ENCODE measurements at places on chromosomes 2 and 18.

DNA sequence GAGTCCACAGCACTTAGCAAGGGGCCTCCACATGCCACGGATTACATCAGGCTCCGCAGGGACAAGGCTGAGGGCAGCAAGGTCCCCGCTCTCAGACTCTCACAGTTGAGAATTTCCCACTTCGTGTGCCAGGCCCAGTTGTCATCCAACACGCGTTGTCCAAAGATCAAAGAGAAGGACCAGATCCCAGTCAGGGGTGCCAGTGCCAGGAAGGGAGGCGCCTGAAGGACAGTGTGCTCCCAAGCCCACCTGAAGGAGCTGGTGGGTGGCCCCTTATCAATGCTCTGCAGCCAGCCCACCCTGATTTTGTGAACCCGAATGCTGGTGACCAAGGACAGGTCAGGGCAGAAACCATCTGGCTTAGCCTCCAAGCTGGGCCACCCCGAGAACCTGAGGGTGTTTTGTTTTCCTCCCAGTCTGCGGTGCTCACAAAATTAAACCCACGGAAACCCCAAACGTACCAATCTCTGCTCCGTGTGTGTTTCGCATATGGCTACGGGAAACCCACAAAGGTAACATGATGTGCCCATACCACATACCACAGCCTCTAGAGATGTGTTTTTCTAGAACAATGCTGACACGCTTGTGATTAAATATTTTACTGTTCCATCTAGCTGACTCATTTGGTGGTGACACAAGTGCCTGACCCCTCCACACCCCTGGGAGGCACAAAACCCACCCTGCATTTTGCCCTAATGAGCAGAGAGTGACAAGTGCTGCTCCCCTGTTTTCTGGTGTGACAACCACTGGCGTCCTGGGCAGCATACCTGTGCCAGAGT is 24.5 kb downstream of the CRACDL start:
- no peak for DNase-seq

- DNase-seq, result no peak
Measured at GRCh38 chr2:59389240-59389639, 1148.1 kb upstream of the FANCL start.

GRCh38 chr2:126750506-126750905 is 94.5 kb downstream of the GYPC start:
- DNase-seq, result no peak

GRCh38 chr18:58800582-58800981 is 64.1 kb upstream of the ZNF532 start:
- DNase-seq, result no peak

DNA sequence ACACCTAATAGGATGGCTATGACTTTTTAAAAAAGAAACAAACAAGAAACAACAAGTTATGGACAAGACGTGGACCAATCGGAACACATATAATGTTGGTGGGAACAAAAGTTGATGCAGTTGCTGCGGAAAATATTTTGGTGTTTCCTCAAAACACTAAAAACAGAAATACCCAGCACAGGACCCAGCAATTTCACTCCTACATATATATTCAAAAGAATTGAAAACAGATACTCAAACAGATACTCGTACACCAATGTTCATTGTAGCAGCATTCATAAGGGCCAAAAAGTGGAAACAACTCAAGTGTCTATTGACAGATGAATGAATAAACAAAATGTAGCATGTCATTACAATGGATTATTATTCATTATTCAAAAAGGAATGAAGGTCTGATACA is 12.1 kb downstream of the CCDC141 start:
- no peak for DNase-seq

DNA sequence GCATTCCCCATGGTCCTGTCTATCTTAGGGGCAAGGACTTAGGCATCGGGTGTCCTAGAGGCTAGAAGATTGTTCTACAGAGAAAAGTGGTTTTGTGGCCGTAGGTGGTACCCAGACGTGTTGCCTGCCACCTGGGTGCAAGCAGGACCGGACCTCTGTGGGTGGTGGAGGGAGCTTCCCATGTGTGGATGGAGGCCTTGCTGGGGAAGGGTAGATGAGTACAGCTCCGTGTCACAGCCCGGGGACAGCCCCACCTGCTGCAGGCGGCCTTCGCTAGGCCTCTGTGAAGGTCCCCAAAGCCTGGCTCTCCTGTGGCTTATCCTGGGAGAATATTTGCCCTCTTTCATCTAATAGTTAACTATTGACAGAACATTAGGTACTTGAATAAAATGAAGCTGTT is 25.3 kb downstream of the CTIF start:
- DNase-seq, result no peak

DNA sequence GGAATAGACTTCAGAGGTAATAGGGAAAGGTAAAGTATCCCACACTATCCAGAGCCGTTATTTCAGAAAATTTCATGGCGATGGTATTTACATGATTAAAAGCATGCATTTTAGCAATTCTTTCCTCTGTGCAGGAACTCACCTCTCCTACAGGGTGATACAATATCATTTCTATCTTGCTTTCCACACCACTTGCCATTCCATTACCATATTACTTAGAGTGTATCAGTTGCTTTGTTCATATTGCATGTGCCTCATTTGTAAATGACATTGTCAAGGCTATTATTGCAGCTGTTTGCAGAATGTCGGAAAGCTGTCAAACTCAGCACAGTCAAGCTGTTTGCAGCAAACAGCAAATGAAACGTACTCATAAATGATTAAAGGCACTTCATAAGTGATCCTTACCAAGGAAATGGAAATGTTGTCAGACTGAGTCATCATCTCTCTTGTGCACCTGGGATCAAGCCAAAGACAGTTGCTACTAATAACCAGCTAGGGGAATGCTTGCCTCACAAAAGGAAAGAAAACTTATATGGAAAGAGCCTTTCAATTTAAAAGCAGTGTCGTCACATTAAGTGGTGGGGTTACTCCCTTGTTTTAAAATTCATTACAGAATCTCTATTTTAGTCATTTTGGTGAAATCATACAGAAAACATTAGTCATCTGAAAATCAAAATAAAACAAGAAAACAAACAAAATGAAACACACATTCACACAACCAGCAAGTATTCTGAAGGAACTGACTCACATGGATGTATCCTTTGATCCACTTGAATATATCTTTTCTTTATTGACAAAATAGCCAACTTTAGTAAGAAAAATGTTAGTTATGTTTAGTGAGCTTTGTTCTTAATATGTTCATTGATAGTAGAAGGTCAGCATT is 1064.1 kb upstream of the CNTNAP5 start:
- DNase-seq, result no peak

- DNase-seq, result no peak
Measured at GRCh38 chr2:3257166-3257565, 120.5 kb downstream of the EIPR1 start.

- no peak for DNase-seq
Measured at GRCh38 chr2:97963079-97963406, 32.7 kb downstream of the TMEM131 start.

- no peak for DNase-seq
Measured at GRCh38 chr18:63147973-63148372, 171.6 kb downstream of the BCL2 start.

DNA sequence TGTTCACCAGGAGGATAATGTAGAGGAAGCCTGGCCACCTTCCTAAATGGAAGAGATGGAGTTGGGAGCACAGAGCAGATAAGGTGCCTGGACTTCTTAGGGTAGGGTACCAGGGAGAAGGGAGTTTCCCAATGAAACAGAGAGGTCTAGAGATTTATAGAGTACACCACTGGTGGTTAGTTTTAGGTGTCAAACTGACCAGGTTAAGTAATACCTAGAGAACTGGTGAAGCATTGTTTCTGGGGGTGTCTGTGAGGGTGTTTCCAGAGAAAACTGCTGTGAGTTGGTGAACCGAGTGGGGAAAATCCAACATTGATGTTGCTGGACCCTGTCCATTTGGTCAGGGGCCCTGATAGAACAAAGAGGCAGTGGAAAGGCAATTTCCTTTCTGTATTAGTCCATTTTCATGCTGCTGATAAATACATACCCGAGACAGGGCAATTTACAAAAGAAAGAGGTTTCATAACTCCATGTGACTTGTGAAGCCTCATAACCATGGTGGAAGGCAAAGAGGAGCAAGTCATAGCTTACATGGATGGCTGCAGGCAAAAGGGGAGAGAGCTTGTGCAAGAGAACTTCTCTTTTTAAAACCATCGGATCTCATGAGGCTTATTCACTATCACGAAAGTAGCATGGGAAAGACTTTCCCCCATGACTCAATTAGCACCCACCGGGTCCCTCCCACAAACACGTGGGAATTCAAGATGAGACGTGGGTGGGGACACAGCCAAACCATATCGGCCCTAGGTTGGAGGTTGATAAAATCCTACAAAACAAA is 260.8 kb downstream of the CBLN2 start:
- DNase-seq, result no peak

- no peak for DNase-seq
Measured at GRCh38 chr2:149716687-149717086, 129.1 kb upstream of the MMADHC start.

DNA sequence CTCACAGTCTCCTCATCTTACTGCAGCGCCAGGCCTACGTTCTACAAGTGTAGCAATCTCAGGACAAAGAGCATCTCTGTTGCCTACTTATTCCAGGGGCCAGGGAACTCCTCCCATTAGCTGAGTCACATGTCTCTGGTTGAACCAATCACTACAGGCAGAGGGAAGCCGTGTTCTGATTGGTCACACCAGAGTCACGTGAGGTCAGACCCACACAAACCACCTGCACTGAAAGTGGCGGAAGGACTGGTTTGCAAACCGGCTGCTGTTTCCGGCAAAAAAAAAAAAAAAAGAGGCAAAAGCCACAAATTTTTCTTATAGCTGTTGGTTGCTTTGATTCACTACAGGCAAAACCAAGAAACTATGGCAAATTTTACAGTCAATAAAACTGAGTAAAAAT is 21.9 kb upstream of the USP14 start:
- DNase-seq, result peak; percentile 4

- no peak for DNase-seq
Measured at GRCh38 chr18:74963820-74964446, 245.0 kb downstream of the PTGR3 start.

DNA sequence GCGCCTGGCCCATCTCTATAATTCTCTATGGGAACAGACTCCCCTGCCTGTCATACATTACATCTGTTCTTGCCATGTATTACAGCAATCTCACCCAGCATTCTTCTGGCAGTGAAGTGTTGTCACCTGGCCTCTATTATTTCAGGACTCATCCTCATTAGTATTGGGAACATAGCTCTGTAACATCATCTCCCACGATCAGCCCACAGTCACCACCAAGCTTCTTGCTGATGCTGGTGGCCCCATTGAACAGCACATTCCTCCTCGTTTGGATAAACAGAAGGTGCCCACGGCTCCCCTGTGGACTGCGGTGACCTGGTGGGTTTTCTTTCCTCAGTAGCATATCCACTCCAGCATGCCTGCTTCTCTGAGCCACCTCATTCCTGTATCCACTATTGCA is 21.5 kb downstream of the CHCHD5 start:
- DNase-seq, result no peak

- DNase-seq, result no peak
Measured at GRCh38 chr2:172342078-172342477, 85.3 kb upstream of the ITGA6 start.

DNA sequence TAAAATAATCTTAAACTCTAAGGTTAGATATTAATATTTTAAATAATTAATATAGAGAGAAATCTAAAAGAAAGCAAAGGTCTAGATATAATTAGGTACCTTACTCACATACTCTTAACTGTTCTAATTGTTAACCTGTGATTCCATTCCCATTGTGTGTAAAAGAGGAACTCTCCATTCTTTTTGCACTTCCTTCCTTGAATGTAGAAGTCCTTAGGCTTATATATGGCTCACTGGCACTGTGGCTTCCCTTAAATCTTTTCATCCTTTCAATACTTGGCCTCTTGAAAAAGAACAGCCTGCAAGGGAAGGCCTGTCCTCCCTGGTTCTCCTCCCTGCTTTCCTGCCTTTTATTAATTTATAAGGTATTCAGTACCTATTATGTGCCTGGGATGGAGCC is 182.8 kb upstream of the FOSL2 start:
- DNase-seq, result no peak

DNA sequence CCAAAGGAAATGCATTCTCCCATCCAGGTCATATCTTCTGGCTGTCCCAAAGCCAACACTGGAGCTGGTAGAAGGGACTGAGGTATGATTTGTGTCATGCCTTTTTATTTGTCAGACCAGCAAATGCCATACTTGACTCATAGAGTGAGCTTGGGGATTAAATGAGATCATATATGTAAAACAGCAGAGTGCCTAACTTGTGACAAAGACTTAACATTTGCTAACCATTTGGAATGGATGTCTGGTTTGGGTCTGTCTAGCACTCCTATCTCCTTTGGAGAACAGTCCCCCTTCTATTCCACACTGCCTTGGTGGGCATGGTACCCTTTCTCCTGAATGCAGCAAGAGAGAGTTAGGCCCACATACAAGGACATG is 128.5 kb upstream of the LGALSL start:
- no peak for DNase-seq

GRCh38 chr2:36708041-36708741 is 11.7 kb downstream of the VIT start:
- DNase-seq, result no peak

- DNase-seq, result no peak
Measured at GRCh38 chr2:64757126-64757525, 103.4 kb upstream of the SERTAD2 start.

DNA sequence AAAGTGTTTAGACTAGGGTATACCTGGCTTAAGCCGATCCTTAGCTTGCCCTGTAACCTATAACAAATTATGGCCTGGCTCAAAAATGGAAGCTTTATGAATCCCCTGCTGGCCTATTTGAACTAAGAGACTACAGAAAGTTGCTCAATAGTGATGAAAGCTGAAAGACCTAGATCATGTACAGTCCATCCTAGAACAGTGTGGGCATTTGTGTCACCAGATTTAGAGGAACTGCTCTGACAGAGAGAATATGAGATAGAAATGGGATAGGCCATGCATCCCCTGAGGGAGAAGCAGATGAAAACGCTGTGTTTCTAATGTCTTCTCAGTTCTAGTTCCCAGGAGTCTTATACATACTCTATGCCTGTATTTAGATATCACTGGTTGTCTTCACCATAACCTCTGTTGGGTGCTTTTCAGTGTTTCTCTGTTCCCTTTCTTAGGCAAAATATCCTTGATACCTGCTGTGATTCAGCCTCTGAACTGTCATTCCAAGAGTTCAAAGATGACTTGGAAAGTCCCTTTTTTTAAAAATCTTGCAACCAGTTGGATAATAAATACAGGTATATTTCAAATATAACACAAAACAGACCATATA is 246.9 kb upstream of the SLC39A10 start:
- no peak for DNase-seq

- DNase-seq, result no peak
Measured at GRCh38 chr18:3525870-3526420, 76.0 kb downstream of the TGIF1 start.

- DNase-seq, result no peak
Measured at GRCh38 chr2:132632000-132632649, 37.9 kb downstream of the LYPD1 start.

DNA sequence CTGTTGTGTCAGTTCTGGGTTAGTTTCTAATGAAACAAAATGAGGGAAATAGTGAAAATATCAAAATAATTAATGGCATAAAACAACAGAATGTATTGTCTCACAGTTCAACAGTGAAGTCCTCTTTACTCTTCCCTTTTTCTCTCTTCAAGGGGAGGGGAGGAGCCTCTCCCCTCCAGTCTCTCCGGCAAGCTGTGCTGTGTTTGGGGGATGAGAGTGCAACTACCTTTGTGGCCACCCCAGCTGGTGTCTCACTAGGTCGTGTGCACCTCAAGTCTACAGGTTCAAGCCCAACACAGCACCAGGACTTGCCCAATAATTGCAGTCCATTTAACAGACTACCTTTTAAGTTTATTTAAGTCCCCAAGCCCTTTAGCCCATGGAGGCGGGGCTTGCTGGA is 271.7 kb upstream of the DOK6 start:
- DNase-seq, result no peak

- DNase-seq, result no peak
Measured at GRCh38 chr2:236360496-236360895, 96.3 kb upstream of the ASB18 start.
